ENCODE measurements at places on chromosomes 16 and 17.

DNA sequence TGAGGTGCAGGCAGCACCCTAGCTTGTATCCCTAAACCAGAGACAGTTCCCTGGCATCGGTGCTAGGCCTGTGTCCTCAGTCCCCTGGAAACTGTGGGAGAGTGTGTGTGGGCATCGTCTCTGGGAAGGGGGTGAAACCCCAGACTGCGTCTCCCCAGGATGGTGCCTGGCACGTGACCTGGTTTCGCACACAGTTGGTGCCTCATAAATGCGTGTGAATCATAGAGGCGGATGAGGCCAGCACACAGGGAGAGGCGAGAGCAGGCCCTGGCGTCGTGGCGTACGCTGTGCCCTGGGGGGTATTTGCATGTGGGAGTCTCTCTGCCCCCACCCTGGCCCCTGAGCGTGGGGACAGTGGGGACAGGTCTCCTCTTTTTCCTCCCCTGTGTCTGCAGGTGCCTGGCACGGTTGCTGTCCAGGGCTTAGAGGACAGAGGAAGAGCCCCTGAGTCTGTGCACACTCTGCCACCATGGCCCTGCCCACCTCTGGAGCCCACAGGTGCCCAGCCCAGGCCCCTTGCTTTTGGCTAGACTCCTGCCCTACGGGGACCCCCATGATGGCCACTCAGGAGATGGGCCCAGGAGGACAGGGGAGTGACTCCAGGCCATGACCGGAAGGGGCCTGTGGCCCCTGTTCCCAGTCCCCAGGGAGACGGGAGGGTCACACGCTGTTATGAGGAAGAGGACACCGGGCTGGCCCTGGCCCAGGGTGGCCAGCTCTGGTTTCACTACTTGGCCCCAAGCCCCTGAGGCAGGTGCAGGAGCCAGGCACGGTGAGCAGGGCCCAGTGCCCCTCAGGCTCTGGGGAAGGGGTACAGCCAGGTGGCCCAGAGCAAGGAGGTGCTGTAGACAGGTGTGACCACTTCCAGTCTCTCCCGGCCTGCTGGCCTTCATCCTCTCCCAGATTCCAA is 1.3 kb upstream of the FSCN2 start:
- no peak for DNase-seq

GRCh38 chr17:55706808-55707773 is 15.6 kb downstream of the TMEM100 start:
- DNase-seq: no peak

DNA sequence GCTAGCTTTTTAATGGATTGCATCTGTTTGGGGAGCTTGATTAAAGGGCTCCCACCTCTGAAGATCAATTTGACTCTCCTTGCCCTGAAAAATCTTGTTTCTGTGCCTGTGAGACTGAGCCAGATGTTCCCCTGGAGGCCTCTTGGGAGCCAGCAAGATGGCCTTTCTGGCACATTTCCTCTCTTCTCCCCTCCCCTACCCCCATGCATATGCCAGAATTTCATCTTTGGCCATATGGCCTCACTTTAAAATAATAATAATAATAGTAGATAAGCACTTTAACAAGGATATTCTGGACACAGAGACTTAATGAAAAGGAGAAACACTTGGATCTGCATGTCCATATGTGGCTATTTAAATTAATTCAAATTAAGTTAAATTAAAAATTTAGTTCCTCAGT is 144.1 kb upstream of the CES5A start:
- DNase-seq: no peak

GRCh38 chr17:28549236-28550132 is 2.9 kb downstream of the UNC119 start:
- DNase-seq: no peak

- no peak for DNase-seq
These were observed 7.1 kb upstream of the CNP start for GRCh38 chr17:41959336-41960095.

DNA sequence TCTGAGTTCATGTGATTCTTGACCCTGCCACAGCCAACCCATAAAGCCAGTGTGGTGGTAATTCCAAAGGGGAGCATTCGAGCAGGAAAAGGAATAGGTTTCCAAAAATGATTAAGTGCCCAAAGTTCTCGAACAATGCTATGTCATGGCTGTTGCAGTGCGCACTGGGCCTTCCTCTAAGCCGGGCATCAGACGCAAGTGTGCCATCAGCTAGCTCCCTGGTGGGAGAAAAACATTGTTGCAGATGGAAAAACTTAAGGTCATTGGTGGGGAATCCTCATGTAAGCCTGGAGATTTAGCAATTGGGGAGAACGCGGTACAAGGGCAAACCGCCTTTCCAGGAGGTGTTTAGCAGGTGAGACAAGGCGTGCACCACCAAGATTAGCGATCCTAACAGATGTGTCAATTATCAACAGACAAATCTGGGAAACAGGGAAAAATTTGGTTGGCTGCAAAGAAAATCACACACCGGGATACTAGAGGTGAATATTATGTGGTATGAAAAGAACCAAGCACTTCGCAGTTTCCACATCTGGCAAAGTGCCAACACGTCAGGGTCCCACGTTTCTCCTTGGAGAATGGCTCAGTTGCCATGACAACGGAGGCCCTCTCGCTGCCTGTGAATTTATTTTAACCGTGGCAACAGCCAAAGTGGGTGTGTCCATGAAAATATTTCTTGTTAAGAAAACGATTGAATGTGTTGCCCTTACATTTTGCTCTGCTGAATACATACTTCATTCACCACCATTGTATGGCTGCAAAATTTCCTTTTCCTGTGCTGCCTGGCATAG is 118.5 kb upstream of the CACNG5 start:
- DNase-seq: no peak

- no peak for DNase-seq
These were observed 180.8 kb upstream of the IRX3 start for GRCh38 chr16:54467398-54467797.
